ENCODE measurements at places on chromosomes 4 and X.
A peak's percentile ranks its signal among the peaks of the same experiment; 100 is the strongest.

- DNase-seq = no peak
Measured at GRCh38 chrX:3420316-3420715, 73.9 kb upstream of the MXRA5 start.

DNA sequence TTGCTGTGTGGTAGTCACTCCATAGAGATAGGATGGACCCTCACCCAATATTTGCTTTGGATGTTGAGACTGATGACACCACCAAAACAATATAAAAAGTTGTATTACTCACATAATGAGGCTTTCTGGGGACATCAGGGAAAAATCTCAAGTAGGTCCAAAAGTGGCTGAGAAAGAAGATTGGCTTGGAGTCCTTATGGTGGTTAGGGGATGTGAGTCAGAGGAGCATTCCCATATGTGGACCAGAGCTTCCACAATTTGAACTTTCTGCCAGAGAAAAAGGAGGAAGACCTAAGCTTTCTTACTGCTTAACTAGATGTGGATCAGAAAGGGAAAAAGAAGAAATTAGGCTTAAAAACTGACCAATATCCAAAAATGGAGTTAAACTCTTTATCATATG lies 460.5 kb downstream of the SH3BGRL start:
- DNase-seq = no peak

DNA sequence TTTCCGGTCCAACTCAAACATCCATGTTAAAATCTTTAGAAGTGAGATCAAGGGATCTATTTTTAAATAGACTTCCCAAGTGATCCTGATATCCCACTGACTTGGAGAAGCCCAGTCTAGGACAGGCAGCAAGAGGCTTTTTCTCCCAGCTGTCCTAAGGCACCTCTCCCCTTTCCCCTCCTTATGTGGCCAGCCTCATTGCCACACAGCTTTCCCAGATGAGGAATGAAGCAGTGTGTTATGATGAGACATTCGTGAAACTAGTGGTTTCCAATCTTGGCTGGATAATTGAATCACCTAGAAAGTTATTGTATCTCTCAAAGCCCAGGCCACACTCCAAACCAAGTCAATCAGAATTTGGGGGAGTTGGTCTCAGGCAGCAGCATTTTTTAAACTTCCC lies 16.8 kb upstream of the HSD17B13 start:
- no peak for DNase-seq

DNA sequence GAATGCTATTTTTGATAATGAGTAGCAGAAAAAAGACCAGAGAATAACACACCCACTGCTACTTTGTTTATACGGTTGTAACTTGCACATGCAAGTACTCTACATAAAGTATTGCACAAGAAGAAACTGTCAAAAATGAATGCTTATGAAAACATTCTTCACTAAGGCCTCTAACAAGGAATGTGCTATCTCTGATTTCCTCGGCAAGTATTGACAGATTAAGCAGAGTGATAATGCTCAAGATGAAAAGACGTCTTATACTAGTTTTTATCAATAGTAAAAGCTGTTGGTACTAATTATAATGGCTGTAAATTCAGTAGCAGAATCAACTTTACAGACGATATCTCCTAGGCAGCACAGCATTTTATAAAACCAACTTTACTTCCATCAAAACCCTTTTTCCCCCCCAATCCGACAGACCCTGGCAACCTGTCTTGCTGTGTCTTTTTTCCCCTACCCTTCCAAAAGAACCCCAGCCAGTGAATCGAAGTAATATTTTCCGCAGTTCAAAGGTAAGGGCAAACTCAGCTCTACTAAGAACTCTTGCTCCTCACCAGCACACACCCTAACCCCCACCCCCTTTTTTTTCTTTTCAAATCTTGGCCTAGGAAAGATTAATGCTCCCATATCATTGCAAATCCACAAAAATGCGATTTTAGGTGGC lies 1.5 kb downstream of the FRYL start:
- no peak for DNase-seq

GRCh38 chrX:110055616-110056015 lies 52.7 kb downstream of the TMEM164 start:
- no peak for DNase-seq

- DNase-seq = peak; percentile 7
Measured at GRCh38 chrX:47751670-47752069, 85.0 kb upstream of the ZNF81 start.

GRCh38 chrX:71256856-71257255 lies 2.9 kb upstream of the ZMYM3 start:
- no peak for DNase-seq

- DNase-seq = no peak
Measured at GRCh38 chr4:180350901-180351300, 1892.3 kb upstream of the TENM3 start.

DNA sequence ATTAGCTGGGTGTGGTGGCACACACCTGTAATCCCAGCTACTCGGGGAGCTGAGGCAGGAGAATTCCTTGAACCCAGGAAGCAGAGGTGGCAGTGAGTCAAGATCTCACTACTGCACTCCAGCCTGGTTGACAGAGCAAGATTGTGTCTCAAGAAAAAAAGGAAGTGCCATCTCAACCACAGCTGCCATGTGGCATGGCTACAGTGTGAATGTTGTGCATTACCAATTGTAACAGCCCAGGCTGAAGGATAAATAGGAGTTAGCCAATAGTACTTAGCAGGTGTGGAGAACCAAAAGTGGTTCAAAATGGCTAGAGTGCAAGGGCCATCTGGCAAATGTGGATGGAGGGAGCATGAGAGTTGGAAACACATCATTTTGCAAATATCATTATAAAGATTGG lies 28.9 kb downstream of the SLC25A5 start:
- no peak for DNase-seq

- peak; percentile 45 for DNase-seq
Measured at GRCh38 chrX:33183361-33183760, 28.0 kb downstream of the DMD start.

DNA sequence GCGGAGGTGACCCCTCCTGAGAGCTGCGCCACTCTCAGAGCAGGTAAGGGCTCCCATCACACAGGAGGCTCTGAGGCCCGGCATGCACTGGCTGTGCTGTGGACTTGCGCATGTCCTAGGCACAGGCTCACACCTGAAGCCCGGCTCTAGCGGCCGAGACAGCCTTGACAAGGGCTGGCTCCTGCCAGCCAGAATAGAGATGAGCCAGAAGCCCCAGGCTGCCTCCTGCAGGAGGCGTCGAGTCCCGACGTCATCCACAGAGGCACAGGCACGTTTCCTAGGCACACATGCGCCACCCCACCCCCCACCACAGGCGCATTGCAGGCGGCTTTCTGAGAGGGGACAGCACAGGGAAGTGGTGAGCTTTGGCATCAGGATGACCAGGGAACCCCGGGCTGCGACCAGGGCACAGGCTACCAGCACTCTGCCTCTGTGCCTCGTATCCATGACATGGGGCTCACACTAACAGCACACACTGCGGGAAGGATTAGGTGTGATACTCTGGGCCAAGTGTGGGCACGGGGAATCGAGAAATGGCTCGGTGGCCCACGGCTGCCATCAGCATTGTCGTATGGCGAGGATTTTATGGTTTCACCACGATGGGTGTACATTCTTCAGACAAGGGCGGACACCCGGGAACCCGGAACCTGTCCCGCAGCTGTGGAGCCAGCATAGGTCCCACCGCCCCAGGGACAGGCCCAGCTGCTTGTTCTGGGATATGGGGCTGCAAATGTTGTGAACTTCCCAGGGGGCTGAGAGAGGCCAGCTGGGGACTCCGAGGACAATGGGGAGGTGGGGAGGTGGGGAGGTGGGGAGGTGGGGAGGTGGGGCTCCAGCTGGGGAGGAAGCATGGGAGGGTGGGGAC lies 90.7 kb upstream of the ADRA2C start:
- no peak for DNase-seq

DNA sequence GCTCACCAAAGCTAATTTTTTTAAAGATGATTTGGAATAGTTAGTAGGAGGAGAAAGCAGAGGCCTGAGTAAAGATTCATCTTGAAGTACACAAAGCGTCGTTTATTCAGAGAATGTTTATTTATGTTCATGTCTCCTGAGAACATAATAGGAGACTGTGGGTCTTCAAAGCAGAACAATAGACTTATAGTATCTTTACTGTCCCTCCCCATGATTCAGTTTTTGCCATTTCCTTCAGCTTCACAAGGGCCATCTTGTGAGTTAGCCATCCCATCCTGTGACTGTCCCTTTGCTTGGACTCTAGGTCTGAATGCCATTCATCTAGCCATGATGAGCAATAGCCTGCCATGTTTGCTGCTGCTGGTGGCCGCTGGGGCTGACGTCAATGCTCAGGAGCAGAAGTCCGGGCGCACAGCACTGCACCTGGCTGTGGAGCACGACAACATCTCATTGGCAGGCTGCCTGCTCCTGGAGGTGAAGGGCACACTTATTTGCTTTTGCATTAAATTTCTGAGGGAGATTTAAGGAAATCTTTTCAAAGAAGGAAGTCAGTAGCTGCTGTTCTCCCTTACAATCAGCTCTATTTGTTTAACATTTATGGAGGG lies 105.8 kb downstream of the NFKB1 start:
- DNase-seq = no peak

- DNase-seq = no peak
Measured at GRCh38 chr4:74111990-74112389, 13.0 kb upstream of the CXCL2 start.

- DNase-seq = peak; percentile 72
Measured at GRCh38 chrX:53435997-53436396, 1.8 kb upstream of the HSD17B10 start.

DNA sequence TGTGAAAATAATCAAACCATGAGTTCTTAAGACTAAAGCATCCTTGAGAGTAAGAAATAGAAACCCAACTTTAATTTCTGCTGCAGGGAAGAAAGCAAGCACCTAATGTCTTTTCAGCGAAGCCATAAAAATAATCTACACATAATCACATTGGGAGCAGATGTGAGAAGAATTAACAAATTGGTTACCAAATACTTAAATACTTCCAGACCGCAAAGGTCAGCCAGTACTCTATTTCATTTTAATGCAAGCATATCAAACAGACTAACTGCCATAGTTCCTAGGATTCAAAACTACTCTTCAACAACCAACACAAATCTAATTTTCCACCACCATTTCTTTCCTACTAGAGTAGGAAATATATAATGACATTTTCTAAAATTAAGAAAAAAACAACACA lies 144.8 kb upstream of the SLIT2 start:
- no peak for DNase-seq

GRCh38 chr4:175674219-175674618 lies 137.8 kb downstream of the GPM6A start:
- no peak for DNase-seq

All from SK-N-DZ (cell line).